ENCODE measurements at places on chromosomes 6 and 20.
A peak's percentile ranks its signal among the peaks of the same experiment; 100 is the strongest.

DNA sequence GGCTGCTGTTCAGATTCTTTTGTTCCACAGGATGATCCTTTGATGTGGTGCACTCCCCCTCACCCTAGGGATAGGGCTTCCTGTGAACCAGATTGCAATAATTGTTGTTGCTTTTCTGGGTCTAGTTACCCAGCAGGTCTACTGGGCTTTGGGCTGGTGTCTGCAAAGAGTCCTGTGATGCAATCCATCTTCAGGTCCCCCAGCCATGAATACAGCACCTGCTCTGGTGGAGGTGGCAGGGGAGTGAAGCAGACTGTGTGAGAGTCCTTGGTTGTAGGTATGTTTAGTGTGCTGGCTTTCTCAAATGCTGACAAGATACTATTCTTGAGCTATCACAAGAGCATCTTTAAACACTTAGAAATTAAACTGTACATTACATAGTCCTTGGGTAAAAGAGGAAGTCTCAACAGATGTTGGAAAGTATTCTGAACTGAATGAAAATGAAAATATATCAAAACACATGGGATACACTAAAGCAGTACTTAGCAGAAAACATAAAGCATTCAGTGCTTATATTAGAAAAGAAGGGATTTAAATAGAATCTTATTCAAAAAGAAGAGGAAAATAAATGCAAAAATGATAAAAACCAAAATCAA is 49.1 kb upstream of the CCR6 start:
- no peak for DNase-seq

DNA sequence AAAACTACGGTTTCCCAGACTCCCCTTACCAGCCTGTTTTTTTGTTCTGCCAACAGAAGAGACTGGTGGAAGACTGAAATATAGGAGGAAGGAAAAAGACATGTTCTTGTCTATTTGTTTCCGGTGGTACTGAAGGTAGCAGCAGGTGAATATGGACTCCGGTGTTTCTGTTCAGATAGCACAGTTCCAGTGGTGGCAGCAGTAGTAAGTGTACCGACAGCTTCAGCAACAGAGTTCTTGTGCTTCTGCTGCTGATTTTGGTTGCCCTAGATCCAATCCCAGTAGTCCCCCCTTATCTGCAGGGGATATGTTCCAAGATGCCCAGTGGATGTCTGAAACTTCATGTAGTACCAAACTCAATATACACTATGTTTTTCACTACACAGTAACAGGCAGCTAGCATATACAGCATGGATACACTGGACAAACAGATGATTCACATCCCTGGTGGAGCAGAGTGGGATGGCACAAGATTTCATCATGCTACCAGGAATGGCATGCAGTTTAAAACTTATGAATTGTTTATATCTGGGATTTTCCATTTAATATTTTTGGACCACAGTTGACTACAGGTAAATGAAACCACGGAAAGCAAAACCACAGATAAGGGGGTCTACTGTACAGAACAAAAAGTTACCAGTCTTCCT is 301.8 kb downstream of the BTBD9 start:
- DNase-seq, result no peak

DNA sequence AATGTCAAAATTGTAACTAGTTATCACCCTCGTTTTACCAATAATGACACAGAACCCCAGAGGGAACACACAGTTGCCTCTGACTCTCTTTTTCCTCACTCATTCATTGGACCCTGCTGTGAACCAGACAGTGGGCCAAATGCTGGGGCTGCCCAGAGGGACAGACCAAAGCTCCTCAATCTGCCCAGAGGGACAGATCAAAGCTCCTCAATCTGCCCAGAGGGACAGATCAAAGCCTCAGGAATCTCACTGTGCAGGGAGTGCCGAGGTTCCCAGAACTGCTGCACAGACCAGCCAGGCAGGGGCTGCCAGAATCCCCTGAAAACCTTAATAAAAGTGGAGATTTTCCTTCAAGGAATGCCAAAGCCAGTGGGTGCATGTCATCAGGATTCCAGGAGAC is 179.1 kb downstream of the SOD2 start:
- no peak for DNase-seq

DNA sequence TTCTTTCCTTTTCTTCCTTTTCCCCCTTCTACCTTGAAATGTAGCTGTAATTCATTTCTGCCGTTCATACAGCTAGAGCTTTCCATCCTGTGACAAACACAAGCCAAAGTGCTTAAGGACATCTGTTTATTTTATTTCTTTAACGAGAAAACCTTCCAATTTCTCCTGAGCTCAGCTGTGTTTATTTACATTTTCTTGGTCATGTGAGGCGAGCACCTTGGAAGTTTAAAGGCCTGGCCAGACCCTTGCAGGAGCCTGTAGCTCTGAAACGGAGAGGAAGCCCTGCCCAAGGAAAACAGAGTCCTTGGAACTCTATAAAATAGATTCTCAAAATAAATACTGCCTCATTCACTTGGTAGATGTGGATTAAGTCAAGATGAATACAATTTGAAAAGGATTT is 223.1 kb downstream of the EYA2 start:
- no peak for DNase-seq

GRCh38 chr20:58634521-58635278 is 16.4 kb upstream of the STX16 start:
- peak; percentile 31 for DNase-seq

- DNase-seq, result no peak
Measured at GRCh38 chr6:56713254-56713672, 70.6 kb upstream of the DST start.

DNA sequence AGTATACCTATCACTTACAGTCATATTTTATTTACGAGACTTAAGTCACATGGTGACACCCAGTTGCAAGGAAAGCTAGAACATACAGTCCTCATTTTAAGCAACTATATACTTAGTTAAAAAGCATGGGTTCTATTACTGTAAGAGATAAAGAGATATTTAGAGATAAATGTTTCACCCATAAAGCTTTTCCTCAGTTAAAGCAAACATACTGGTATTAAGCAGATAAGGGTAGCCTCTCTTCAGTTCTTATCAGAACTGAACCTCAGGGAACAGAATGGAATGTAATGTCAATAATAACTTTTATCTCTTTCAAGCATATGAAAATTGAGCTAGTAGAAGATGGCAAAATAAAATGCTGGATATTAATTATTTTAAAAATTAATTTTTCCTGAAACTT is 9.9 kb upstream of the ASCC3 start:
- DNase-seq, result no peak

DNA sequence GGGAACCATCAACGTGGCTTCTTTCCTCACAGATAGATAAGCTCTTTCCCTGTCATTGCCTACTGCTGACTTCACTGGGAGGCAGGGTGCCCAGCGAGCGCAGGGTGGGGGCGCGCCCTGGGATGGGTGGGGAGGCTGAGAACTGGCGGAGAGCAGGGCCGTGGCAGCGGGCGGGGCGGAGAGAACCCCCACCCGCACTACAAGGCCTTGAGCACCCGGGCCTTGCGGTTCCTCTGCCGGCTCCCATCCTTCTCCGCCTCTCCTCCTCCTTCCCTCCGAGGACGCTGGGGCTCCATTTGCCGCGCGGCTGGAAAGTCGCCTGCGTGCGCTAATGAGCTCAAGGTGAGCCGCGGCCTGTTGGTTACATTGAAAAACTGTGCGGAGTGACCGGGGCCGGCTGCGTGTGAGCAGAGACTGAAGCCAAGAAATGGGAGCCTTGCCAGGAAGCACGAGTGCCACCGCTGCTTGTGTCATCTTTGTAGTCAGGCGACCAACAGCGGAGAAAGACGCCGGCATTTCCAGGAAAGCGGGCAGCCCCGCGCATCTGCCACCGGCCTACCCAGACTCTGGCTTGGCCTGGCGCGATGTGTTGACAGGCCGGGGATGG is 963.5 kb upstream of the SLC35B3 start:
- no peak for DNase-seq

DNA sequence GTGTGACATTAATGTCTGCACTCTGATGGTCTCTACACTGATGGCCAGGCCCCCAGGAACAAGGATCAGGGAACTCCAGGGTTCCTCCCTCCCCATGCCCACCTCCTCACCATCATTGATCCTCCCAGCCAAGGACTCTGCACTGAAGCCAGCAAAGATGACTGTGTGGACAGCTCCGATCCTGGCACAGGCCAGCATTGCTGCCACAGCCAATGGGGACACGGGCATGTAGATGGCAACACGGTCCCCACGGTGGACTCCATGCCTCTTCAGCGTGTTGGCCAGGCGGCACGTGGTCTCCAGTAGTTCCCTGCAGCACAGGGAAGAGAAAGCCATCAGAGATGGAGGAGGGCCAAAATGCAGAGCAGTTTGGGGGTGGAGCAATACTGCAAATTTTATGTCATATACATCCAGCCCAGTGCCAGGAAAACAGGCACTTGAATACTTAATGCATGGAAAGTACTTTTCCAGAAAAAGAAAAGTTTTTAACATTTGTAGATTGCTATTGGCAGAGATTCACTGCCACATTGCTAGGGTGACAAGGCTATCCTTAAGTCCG is 27.2 kb downstream of the ACSS1 start:
- DNase-seq, result no peak

GRCh38 chr20:58213121-58213520 is 15.3 kb downstream of the ANKRD60 start:
- no peak for DNase-seq

DNA sequence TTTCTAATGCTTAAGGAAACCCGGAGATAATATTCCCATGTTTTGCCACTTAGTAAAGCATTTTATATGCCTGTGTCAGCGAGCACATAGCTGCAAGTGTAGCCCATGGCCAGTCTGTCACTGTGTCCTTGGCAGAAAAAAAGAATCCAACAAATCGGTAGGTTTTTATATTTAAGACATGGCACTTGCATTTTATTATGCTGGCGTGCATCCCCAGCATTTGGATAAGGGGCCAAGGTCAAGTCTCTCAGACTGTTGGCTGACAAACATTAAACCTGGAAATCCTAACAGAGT is 1.2 kb upstream of the ZNF184 start:
- DNase-seq, result no peak

GRCh38 chr20:16257813-16258430 is 315.3 kb downstream of the KIF16B start:
- DNase-seq, result no peak

DNA sequence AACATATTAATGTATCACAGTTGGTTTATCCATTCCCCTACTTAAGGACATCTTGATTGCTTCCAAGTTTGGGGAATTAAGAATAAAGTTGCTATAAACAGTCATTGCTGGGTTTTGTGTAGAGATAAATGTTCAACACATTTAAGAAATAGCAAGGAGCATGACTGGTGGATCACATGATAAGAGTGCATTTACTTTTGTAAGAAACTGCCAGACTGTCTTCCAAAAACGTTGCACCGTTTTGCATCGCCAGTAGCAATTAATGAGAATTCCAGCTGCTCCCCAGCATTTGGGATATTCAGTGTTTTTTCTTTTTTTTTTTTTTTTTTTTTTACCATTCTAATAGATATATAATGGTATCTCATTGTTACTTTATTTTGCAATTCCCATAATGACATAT is 695.7 kb upstream of the GJE1 start:
- no peak for DNase-seq

DNA sequence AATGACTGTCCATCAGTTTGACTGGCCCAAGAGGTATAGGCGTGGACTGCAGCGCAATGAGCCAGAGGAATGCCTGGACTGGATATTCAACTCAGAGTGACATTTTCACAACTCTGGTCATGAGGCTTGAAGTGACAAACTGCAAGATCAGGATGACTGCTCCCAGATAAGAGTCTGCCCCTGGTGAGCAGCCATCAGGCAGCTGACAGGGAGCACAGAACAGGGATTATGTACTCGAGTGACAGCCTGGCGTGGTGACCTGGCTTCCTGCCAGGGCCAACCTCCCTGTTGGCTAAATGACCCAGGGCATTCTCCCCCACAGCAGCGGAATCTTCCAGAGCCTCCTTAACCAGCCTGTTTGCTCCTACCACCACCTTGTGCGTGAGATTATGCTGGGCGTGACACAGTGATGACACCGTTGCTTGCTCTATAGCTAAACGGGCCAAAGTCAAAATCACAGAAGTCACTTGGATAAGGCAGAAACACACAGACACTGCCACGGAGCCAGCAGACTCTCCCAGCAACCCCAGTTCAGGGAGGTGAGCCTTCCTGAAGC is 209.1 kb upstream of the JARID2 start:
- no peak for DNase-seq

- no peak for DNase-seq
Measured at GRCh38 chr6:136646377-136646776, 96.2 kb upstream of the MAP7 start.

- DNase-seq, result no peak
Measured at GRCh38 chr20:38034961-38035360, 1.4 kb downstream of the RPRD1B start.

DNA sequence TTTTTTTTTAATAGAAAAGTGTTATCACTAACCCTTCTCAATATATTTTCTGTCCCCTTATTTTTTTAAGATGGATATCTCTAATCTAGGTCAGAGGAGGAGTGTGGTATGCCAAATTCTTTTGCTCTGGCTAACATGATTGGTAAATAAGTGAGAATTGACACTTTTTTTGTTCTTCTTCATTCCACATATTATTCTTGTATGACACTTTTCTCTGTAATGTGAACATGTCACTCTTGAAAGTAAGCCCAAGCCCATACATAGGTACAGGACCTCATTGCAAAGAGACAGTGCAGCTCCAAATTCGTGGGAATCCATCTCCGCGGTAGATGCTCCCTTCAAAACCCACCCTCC is 142.5 kb upstream of the TCF21 start:
- no peak for DNase-seq

- DNase-seq, result no peak
Measured at GRCh38 chr6:166293731-166294584, 14.2 kb downstream of the PRR18 start.

DNA sequence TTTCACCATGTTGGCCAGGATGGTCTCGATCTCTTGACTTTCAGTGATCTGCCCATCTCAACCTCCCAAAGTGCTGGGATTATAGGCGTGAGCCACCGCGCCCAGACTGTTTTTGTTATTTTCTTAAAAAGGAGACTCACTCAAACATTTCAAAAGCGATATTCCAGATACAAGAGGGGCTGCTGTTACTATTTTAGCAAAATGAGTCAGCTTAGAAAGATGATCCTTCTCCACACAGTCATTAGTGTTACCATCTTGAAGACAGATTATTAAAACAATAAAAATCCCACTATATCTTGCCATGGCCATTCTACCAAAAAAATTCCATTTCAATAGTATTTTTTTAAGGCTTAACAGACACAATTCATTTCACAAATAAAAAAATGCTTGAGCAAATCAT is 102.8 kb downstream of the PREP start:
- DNase-seq, result no peak

GRCh38 chr20:47048054-47048453 is 153.4 kb downstream of the EYA2 start:
- DNase-seq, result no peak

GRCh38 chr20:9482180-9482579 is 32.2 kb upstream of the LAMP5 start:
- DNase-seq, result no peak

DNA sequence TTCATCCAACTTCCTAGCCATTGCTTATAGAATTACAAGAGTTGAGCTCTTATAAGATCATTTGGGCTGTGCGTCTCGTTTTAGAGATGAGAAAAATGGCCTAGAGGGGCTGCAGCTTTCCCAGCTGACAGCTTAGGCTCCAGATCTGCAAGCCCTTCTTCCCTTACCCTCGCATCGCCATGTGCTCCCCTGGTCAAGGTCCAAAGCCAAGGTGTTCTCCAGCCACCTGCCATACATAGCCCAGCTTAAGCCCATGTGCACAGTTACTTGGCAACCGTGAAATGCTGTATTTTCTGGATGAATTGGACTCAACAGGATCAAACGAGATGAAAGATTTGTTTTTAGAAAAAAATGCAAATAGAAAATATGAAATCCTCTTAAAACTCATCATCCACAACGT is 7.9 kb downstream of the MAP3K4 start:
- no peak for DNase-seq

GRCh38 chr6:29710281-29710941 is 12.8 kb upstream of the HLA-F start:
- no peak for DNase-seq
